ENCODE measurements at places on chromosomes 12 and 14.

- DNase-seq: no peak
Observed at GRCh38 chr12:97223419-97223818, 239.2 kb upstream of the RMST start.

DNA sequence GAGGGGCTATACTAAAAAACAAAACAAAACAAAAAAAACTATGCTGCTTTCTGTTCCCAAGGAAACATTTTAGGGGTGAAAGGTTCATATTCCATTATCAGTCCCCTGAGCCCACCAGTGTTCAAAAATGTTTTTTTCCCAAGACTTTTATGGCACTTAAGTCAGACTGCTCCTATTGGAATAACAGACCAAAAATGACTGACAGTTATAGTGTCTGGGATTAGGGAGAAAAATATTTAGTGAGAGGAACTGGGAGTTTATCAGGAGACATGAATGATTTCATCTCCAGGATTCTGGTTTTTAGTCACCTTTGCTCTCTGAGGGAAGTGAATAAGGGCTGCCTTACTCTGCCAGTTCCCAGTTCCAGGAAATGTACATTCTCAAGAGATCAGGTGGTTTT, 68.0 kb downstream of the PDE3A start:
- DNase-seq: no peak

- DNase-seq: no peak
Observed at GRCh38 chr12:41836416-41836815, 308.3 kb downstream of the GXYLT1 start.

GRCh38 chr14:32559590-32559989, 230.5 kb downstream of the AKAP6 start:
- no peak for DNase-seq

GRCh38 chr14:104297721-104298401, 159.5 kb downstream of the KIF26A start:
- DNase-seq: no peak

DNA sequence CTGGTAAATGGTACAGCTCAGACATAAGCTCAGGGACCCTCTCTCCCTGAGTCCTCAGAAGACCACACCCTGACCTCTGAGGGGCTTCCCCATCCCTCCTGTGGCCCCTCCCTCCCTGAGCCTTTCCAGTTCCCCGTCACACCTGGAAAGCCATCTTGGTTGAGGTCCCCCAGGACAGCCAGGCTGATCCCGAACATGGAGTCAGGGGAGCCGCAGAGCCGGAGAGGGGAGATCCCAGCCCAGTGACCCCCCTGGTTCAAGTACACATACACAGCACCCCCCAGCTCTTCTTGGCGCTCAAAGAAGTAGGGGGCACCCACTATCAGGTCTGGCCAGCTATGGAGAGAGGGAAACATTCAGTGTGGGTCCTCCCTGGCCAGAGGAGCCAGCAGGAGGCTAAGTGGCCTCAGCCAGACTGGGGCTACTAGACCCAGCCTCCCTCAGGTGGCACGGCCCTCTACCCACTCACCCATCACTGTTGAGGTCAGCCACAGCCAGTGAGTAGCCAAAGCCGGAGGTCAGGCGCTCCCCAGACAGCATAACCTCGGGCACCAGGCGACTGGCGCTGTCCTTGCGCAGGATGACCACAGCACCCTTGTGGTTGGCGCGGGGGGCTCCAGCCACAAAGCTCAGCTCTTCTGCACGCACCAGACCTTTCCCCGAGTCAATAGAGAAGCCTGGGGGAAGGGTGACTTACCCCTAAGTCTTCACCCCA, 9.3 kb downstream of the ITGA7 start:
- peak; percentile 26 for DNase-seq

- no peak for DNase-seq
Observed at GRCh38 chr12:13880613-13881012, 100.8 kb downstream of the GRIN2B start.

Data from H7 (cell line).